Activated B cell treated with CpG ODN at 0.5 μM for 24 hours (primary cell): ENCODE measurements at places on chromosomes 2 and 18. TPM values are rescaled to one million over a fixed set of nuclear protein-coding genes. Genes with fewer than 3 reads are reported as not detected.

DNA sequence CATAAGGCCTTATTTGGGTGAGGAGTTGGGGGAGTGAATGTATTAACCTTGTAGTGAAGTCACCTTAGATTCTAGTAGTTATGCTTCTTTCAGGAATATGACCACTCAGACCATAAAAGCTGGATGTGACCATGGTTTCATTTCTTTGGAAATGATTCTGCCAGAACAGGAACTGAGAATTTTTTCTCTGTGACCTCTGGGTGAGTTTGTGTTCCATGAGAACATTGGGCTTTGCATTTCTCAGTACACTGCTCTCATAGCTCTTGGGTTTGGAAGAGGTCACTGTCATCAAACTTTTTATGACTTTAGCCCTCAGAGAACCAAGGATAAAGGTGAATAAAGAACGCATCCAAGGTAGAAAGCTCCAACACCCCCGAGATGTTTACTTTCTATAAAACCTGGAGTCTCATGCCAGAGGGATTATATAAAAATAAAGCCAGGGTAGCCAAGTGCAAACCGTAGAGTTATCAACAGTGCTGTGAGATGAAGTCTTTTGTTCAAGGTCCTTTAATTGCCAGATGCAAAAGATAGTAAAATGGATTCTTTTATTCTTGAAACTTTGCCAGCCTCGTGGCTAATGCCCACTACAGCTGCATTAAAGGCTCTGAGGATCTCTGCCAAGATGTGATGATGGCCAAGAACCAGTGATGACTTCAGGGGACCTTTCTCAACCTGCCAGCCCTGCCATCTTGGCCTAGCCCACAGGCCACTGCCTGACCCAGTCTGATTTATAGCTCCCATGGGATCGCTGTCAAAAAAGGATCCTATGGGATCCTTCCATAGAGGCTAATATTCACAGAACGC, 27.8 kb upstream of the MAT2A start:
- DNase-seq = no peak

DNA sequence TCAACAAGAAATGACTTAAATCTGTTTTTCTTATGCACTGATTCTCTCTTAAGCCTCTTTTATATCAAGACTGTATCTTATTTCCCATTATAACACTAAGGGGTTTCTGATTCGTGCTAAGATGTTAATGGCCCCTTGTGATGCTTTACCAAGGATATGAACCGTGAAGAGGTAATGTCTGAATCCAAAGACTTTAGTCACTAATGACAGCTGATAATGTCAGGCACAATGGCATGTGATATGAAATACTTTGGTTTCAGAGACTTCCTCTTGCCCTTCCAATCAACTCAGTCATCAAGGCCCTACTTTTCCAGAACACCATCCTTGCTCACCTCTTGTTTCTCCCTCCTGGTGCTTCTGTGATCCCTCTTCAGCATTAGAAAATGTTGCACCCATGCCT, 262.8 kb downstream of the KCNE4 start:
- no peak for DNase-seq

DNA sequence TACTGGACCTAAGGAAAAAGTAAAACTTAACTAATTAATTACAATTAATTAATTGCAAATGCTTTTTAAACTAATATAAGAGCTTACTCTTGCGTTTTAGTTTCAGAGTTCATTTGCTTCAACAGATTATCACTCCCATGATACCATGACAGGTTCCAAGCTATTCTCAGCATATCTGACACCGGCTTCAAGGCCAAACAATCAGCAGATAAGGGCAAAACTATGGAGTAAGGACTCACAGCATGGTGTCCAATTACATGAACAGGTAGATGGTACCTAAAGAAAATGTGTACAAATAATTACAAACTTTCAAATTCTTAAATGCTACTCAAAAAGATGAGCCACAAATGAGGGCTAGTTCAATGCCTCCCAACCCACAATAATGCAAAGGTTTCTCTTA, 77.2 kb downstream of the RTTN start:
- DNase-seq = no peak

DNA sequence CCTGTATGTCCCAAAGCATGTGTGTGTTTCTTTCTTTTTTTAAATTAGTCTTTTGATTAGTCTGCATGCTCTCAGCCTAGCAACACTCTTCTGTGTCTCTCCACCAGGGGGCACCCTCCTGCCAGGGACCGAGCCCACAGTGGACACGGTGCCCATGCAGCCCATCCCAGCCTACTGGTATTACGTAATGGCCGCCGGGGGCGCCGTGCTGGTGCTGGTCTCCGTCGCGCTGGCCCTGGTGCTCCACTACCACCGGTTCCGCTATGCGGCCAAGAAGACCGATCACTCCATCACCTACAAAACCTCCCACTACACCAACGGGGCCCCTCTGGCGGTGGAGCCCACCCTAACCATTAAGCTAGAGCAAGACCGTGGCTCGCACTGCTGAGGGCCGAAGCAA, 93.8 kb downstream of the NRP2 start:
- no peak for DNase-seq

Gene FBXO36
- 0.78 and 0.89 TPM in 2 replicates for total RNA-seq

- DNase-seq = no peak
Observed at GRCh38 chr2:205700331-205701132, 18.2 kb downstream of the NRP2 start.

DNA sequence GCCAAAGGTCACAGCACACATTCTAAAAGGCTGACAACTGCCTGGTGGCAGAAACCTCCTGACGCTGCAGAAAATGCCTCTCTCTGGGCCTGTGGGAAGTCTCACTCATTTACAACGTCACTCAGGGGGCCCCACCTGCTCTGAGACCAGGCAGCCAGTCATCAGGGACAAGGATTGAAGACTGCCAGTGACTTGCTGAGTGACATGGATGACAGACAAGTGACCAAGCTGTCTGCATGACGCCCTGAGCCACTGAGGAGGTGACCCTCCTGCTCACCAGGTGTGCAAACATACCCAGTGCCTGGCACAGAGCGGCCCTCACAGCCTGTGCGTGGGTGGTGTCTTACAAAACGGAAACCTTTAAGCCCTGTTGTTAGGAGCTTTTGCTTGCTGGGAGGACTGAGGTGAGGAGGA, 392.4 kb downstream of the TNS1 start:
- no peak for DNase-seq

- DNase-seq = no peak
Observed at GRCh38 chr2:104402825-104403224, 451.1 kb upstream of the POU3F3 start.

Gene KIAA2012
- not detected in 2 replicates for total RNA-seq
